Activated CD4-positive, alpha-beta memory T cell treated with anti-CD3 and anti-CD28 coated beads for 36 hours (primary cell): ENCODE measurements at places on chromosomes 16 and 17. TPM values are rescaled to one million over a fixed set of nuclear protein-coding genes. Genes with fewer than 3 reads are reported as not detected.

The KIAA0753 gene
- 14.7 TPM for total RNA-seq

- DNase-seq, result peak; percentile 16
Measured at GRCh38 chr17:41734139-41734948, at the start of gene HAP1. TSS of gene HAP1 (minus strand) at chr17:41734643. CDS start at chr17:41734634, 9 bp downstream.

- DNase-seq, result no peak
Measured at GRCh38 chr16:69315486-69316311, 4.5 kb downstream of the VPS4A start.

GRCh38 chr17:34883106-34884000 is 77.9 kb downstream of the CCT6B start:
- no peak for DNase-seq

- no peak for DNase-seq
Measured at GRCh38 chr17:46108550-46109110, 84.6 kb downstream of the KANSL1 start.
